ENCODE measurements at places on chromosomes 7 and 10. TPM values are rescaled to one million over a fixed set of nuclear protein-coding genes. Genes with fewer than 3 reads are reported as not detected.

DNA sequence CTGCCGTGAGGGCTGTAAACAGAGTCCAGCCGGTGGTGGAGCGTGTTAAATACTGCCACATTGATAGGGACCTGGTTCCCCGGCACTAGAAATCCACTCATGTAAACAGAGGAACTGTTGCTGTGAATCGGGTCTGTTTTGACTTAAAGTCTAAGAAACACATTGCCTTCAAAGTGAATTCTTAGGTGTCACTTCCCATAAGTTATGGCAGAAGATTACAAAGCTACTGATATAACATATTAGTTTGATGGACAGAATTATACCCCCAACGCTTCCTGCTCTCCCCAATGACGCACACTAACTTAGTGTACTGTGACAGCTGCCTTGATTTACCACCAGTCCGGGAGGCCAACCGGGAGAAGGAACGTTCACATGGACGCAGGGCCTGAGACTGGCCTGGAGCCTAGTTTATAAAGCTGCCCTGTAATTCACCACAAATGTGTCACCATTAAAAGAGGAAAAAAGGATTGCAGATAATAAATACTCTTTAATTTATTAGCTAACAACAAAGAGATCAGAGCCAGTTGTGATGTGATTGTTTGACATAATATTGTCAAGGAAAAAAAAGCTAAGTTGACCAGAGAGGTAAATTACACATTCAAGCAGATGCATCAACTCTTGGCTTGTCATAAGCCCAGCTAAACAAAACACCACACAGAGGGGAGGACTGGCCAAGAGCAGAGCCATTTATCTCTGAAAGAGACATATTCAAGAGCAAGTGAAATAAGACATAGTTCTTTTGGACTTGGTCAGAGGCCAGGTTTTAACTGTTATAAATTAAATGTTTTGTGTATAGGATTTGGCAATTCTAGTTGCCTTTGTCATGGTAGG lies 820.6 kb downstream of the LRMDA start:
- DNase-seq = peak; percentile 11

GRCh38 chr10:101282947-101283346 lies 53.7 kb upstream of the LBX1 start:
- no peak for DNase-seq

GRCh38 chr10:117345143-117345542 lies 30.1 kb downstream of the PDZD8 start:
- DNase-seq = no peak

The CHPF2 gene
- 23.6 TPM for polyA plus RNA-seq

DNA sequence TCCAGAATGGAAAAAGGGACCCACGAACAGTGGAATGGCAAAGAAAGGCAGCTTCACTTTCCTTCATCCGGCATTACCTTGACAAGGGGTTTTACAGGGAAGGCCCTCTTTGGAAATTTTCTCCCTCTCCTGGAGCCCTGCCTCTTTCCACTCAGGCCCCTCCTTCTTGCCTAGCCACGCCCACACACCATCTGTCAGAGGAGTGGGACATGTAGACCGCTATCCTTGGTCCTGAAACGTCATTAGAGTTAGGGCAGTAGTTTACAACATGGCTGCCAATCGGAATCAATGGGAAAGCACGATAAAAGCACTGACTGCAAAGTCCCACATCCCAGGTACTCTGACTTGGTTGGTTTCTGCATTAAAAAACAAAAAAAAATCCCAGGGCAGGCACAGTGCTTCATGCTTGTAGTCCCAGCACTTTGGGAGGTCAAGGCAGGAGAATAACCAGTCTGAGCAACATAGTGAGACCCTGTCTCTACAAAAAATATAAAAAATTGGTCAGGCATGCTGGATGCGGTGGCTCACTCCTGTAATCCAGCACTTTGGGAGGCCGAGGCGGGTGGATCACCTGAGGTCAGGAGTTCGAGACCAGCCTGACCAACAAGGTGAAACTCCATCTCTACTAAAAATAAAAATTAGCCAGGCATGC lies 96.4 kb downstream of the MARCHF5 start:
- DNase-seq = peak; percentile 36

DNA sequence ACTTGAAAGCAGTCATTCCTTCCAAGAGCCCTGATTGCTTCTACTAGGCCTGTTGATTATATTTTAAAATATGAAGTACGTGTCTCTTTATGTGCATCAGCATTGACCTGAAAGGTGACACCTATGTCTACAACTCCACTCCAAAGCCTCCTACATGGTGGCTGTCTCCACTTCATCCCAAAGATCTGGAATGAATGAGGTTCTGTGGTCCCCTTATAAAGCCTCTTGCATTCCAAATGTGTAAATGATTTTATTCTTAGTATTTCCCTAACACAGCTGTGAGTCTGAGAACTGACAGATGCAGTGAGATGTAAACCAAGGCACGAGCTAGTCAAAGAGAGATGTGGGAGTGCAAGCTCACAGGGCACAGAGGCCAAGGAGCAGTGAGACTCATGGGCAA lies 176.0 kb upstream of the SVIL start:
- DNase-seq = no peak

The EN2 gene
- 0.89 TPM for polyA plus RNA-seq

DNA sequence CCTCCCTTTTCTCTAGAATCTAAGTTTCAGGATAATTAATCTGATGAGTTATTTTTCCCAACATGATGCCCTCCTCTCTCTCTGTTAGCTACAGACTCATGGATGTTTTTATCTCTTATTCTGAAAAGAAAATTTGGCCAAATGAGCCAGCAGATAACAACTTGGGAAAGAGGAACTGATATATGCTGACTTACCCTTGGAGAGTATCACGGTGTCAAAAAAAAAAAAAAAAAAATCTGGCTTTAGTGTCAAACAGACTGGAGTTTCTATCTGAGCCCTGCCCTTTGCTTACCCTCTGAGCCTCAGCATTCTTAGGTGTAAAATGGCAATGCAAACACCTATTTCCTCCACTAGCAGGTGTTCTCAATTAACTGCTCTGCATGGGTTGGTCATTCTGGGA lies 190.4 kb downstream of the AHR start:
- no peak for DNase-seq

DNA sequence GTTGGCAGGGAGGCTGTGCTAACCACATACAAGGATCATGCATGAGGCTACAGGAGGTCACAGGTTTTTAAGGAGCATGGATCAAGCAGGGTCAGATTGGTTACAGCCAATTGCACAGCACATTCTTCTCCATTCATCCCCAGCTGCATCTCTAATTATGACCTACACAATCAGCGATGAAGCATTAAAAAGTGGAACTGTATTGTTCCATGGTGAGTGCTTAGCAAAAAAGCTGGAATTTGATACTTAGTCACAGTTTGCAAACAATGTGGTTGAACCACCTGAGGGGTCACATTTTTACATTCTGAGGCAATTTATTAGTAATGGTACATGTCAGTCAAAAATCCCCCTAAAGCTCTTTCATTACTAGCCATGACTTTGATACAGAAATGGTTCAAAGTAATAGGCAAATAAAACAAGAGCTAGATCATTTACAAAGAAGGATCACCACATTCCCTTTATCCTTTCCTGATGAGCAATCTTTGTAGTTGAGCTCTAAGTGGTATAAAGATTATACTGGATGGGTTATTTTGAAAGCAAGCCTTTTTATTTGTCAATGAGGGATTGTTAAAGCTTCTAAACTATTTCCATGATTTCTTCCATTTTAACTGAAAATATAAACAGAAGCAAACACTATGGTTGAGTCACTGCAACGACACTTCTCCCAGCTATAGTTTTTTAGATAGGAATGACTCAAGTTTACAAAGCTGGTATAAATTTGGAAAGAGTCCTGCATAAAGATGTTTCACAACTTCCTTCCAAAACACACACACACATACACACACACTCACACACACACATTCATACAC lies 217.8 kb upstream of the SEMA3A start:
- no peak for DNase-seq

DNA sequence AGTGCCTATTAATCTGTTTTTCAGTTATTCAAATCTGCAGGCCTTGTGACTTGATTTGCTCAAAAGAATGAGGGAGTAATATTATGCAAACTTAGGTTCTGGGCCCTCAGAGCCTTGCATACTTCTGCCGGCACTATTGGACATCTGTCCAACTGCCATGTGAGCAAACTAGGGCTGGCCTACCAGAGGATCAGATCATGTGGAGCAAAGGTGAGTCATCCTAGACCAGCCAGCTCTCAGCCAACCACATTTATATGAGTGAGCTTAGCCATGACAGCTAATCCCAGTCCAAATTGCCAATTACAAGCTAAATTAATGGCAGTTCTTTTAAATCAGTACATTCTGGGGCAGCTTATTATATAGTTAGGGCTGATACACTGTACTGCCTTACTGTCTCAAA lies 69.6 kb downstream of the SDHAF3 start:
- no peak for DNase-seq

DNA sequence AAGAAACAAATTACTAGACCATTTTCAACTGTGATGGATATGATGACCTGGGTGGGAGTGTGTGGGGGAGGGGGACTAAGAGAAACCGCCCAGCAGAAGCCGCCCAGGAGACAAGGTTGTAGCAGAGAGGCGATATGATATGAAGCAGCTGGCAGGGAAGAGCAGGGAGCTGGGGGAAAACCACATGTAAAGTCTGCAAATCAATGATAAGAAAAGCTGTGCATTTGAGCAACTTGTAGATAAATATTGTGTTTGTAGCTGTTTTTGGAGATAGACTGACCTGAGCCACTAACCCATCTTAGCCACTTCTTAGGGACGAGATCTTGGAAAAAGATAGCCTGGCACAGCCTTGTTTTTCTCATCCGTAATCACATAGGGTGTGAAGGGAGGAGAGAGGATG lies 252.6 kb downstream of the SEC23IP start:
- DNase-seq = no peak

DNA sequence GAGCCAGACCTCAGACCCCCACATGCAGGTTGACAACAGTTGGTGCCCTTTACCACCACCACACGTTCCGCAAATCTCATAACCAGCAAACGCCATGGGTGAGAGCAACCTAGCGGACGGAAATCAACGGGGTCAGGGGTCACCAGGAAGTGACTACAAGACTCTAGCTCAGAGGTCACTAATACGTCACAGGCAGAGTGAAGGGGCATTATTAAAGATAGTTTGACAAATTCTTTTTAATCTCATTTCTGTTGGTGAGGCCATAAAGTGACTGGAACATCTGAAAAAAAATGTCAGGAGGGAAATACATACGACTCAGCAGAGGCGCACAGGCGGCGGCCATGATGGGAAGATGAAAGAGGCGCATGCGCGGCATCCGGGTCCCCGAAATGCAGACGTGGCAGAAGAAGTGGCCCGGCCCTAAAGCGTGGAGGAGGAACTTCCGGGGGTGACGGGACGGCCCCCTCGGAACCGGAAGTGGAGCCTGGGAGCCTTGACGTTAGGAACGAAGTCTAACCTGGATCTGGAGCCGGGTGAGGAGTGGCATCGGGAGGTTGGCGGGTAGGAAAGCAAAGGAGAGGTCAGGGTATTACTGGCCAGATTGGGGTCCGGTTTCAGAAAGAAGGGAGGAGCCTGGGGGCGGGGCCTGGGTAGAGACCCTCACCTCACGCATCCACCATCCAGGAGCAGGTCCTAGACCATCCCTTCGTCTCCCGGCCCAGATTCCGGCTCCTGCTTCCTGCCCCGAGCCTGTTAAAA lies at the start of gene SEC24C:
TSS of gene SEC24C (plus strand) at position 468 of the 759 bp plus-strand sequence. CDS start 2,461 bp downstream, outside the sequence.
- DNase-seq = peak; percentile 99

DNA sequence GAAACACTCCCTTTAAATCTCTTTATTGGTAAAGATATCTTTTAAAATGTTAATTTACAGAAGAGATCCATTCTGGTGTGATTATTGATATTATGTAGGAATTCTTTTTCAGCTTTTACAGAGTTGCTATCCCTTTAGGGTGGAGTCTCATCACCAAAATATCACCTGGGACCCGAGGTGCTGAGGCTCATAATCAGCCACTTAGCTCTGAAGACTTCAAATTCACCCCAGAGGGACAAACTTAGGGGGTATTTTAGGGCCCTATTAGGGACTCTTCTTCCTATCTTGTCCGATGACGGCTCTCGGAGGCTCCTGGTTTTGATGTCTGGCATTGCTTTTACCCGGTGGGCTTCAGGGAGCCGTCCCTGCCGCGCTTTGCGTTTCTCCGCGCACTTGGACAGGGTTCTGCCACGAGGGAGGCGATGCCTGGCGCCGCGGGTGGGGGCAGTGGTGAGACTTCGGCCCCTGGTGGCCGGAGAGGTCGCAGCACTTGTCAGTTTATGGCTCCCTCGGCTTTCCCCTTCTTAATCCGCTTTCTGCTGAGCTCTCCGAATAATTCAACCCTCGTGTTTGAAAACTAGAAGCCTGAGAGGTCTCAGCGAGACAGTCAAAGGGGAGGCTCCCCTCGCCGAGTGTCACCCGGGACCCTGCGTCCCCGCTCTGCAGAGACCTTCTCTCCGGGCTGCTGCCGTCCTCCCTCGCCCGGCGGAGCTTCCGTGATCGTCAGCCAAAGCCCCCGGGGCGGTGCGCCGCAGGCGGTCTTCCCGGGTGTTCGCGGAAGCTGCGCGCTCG lies 27.8 kb downstream of the RBM20 start:
- DNase-seq = peak; percentile 40

The MSS51 gene
- 33.9 TPM for polyA plus RNA-seq

GRCh38 chr7:131540491-131541162 lies 15.8 kb downstream of the PODXL start:
- no peak for DNase-seq

- DNase-seq = no peak
Observed at GRCh38 chr7:158186406-158186805, 401.2 kb downstream of the PTPRN2 start.

DNA sequence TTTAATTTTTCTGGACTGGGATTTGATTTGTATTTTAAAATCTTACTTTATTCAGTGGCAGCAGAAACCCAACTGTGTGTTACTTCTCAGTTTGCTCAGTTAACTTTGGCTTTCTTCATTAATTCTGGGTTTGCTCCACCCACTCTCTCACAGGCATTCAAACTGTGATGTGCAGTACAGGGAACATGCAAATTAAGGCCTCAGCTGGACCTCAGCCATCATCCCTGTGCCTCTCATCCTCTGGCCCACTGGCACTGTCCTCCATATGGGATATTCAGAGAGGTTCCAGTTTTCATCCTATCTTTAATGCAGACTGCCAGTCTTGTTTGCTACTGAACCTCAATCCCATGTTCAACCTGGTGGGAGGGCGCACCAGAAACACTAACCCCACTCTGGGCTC lies 743.4 kb upstream of the IGFBP3 start:
- no peak for DNase-seq

- no peak for DNase-seq
Observed at GRCh38 chr10:49136525-49136924, 2.7 kb upstream of the FAM170B start.

The FEZF1 gene
- not detected for polyA plus RNA-seq

- no peak for DNase-seq
Observed at GRCh38 chr7:155770241-155770640, 42.0 kb downstream of the SHH start.

The CALHM1 gene
- polyA plus RNA-seq = not detected

The TCF7L2 gene
- 46.2 TPM for polyA plus RNA-seq

- DNase-seq = peak; percentile 7
Observed at GRCh38 chr7:67653856-67654454, 657.3 kb downstream of the TYW1 start.

Measured in muscle of arm (tissue), 14 donors.